ENCODE measurements at places on chromosomes 2 and 18.

DNA sequence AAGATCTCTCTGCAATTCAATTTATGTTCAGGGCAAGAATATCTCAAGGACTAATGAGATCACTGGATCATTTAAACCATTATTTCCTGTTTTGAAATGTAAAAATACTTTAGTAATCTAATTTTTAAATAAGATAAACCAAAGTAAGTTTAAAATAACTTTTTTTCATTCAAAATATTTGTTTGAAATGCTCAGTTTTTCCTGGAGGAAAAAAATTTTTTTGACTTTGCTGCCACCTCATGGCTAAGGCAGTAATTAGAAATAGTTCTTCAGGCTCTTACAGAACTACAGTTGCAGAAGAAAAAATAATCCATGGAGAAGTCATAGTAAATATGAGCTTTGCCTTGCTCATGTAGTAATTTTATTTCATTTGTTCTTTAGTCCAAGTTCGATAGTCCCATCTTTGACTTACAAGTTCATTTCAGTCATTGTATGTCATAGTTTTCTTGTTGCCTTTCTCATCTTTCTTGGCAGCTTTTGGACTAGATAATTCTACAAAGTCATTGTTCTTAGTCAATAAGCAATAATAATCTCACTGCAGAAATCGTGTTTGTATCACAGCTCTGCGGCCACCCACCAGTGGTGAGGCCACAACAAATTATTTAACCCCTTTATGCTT is 127.4 kb downstream of the DPP4 start:
- DNase-seq, result no peak

DNA sequence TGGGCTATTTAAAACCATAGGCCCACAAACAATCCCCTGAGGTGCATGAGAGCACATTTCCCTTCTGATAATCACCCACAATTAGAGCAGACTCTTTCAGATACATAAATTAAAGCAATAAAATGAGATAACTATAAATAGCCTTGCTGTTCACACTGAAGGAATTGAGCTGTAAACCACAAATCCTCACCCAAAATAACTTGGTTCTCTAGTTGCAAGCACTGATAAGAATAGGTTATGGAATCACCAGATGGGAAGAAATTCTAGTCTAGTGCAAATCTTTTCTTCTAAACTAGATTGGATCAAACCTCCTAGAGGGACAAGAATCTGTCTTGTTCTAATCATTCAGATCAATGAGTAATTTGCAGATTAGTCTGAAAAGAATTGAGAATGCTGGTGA is 64.6 kb downstream of the NAB1 start:
- peak; percentile 24 for DNase-seq

DNA sequence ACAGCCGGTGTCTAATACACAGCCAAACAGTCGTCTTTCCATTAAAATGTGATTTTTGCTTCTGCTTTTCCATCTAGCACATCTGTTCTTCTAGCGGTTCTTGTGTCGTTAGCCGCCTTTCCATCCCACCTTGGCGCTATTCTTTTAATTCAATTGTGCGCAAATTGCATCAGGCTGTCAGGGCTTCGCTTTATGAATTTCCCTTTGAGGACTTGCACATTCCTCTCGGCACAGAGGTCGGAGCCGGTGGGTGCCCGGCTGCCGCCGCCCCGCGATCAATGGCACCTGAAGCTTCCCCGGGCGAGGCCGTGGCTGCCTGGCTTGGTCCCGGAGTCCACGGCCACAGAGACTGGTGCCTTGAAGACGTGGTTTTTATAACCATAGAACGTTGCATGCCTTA is 33.9 kb upstream of the TSPYL6 start:
- no peak for DNase-seq

- DNase-seq, result no peak
These were observed 65.8 kb downstream of the SUMO1 start for GRCh38 chr2:202172439-202173211.

- DNase-seq, result no peak
These were observed 103.7 kb downstream of the LPIN1 start for GRCh38 chr2:11850082-11850481.

- no peak for DNase-seq
These were observed at the start of gene ANKRD44 for GRCh38 chr2:197310271-197310985. ANKRD44 (minus strand) TSS chr2:197310780; CDS start chr2:197310604, 176 bp downstream.

DNA sequence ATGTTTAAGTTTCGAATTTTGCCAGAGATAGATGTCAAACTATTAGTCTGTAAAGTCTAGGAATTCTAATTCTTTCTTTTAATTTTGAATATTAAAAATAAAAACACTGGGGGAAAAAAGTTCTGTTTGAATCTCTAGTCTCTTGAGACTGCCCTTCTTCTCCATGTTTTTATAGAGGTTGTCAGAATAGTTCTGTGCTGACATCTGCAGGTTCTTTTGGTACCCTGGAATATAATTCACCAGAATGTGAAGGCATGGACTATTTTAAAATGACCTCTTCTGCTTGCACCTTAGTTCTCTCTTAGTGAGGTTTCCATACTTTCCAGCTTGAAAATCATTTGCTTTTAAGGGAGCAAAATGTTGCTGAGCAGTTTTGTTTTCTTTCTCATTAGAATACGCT is 121.0 kb upstream of the MSTN start:
- no peak for DNase-seq

DNA sequence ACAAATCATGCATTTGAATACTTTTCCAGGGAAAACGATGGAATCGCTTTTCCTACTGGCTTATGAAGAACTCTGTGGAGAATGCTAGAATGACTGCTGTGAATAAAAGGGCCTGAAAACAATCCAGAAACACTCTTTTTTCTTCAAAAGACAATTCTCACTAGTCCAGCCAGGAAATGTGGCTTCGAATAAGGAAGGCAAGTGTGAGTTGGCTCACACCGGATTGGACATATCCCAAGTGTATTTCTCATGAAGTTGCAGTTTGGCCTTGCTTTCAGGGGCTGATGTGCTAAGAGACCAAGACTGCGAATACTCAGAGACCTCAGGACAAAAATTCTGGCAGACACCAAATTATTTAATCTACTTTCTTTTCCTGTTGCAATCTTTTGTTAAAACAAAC is 54.1 kb downstream of the FIGN start:
- DNase-seq, result no peak

DNA sequence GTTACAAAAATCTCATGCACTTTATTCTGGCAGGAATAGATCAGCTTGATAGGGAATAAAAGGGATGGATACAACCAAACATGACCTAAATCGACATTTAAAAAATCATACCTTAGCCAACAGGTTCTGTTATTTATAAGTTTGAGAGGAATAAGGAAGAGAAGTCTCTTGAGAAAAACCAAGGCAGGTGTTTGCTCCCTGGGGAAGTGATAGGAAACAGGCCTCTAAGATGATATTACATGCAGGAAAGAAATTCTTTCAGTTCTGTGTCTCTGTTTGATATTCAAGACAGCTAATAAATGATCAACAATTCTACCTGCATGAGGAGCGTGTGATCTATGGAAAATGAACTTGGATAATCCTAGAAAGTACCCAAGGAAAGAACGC is 184.8 kb upstream of the ZEB2 start:
- DNase-seq, result no peak

DNA sequence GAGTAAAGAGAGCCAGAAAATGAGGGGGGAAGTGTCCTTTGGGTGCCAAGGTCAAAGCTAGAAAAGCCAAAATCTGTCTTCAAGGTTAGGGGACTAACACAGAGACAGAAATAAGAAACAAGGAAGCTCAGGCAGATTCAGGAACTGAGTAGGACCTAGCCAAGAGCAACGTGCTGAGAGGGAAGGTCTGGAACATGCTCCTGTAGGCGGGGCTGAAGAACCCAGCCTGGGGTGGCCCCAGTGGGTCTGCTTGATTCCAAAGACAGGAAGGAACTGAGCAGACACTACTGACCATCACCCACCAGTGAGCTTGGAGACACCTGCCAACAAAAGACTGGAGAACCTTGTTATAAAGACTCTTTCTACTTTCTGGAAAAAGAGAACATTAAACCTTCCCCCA is 105.1 kb downstream of the SP3 start:
- no peak for DNase-seq

GRCh38 chr2:85308896-85309555 is 18.8 kb downstream of the TGOLN2 start:
- no peak for DNase-seq

- DNase-seq, result no peak
These were observed 172.1 kb downstream of the MREG start for GRCh38 chr2:215841175-215841816.

DNA sequence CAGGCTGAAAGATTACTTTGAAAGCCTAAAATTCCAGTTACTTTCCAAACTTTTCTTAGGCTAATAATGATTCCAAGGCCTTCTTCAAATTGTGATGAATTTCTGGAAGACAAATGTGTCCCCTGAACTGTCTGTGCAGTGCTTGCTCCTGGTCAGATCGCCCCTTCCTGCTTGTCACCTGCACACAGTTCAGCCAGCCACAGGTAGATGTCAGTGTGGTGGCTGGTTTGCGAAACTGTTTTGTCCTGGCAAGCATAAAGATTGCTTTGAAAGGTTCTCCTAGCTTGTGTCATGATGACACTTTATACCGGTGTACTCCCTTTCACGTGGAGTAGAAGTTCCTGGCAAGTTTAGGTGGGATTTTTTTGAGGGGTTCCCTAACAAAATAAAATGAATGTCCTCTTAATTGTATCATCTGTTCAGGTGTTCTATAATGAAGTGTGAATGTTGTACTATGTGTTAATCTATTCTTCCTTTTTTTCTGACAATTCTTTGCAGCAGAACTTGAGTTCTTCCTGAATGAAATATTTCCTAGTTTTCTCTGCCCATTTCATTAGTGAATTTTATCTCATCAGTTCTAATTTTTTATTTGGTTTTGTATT is 298.8 kb downstream of the ZNF407 start:
- DNase-seq, result no peak

DNA sequence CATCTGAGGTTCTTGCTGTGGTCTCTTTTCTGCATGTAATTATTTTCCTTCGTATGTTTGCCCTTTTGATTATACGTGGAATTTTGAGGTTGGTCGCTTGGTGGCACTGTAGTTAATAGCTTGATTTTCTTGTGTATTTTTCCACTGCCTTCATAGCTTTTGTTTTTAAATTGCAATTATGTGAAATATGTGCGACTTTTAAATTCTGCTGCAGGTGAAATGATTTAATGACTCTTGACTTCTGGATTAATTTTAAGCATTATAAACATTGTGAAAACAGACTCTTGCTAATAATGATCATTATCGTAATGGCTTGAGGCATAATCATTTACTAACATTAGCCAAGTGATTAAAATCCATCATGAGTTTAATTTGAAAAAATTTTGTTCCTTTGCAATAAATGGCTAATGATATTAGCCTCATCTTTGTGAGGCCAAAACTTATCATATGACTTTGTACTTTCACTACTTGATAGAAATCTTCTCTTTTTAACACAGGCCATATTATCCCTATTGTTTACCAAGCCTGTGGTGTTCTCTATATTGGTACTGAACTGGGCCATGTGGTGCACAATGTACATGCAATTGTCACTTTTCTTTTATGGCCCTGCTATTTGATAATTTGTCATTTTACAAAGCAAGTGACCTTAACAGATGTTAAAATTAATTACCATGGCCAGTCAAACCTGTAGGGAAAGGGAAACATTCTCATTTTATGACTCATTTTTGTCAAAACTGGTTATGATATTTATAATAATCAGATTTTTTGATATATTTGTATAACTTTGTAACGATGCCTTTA is 62.8 kb upstream of the NEUROD1 start:
- no peak for DNase-seq

DNA sequence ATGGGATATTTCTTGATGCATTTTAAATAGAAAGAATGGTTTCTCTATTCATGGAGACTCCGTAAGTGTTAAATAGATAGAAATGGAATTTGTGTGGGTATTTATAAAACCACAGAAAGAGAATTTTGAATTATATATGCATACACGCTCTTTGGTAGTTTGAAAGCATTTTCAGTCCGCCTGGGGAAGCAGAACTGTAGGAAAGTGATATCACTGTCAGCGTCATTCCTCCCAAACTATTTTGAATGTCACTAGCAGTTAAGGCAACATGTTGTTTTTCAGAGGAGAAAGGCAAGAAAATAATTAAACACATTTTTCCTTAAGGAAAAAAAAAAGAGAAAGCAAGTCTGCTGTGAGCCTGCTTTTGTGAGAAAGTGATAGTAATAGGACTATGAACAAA is 8.7 kb upstream of the ERMN start:
- DNase-seq, result no peak

- no peak for DNase-seq
These were observed 54.3 kb upstream of the BZW1 start for GRCh38 chr2:200757399-200757798.

- DNase-seq, result no peak
These were observed 122.7 kb downstream of the VIT start for GRCh38 chr2:36819095-36819711.

- DNase-seq, result no peak
These were observed 12.0 kb downstream of the SLC30A3 start for GRCh38 chr2:27250652-27251379.

GRCh38 chr18:66990909-66991308 is 387.0 kb upstream of the CDH19 start:
- DNase-seq, result no peak

DNA sequence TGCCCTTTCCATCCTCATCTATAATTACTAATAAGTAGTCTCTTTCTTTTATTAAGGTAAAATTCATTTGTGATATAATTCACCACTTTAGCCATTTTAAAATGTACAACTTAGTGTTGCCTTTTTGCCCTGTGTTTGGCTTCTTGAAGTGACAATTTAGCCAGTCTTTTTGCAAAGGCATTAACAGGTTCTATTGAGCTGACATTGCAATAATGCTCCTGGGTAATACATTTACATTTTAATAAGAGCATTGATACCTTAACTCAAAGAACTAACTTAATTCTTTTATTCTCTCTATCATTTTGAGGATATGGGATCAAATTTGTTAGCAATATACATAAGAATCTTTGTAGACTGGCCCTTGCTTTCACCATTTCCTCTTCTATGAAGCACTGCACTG is 242.3 kb downstream of the LRRTM1 start:
- no peak for DNase-seq

DNA sequence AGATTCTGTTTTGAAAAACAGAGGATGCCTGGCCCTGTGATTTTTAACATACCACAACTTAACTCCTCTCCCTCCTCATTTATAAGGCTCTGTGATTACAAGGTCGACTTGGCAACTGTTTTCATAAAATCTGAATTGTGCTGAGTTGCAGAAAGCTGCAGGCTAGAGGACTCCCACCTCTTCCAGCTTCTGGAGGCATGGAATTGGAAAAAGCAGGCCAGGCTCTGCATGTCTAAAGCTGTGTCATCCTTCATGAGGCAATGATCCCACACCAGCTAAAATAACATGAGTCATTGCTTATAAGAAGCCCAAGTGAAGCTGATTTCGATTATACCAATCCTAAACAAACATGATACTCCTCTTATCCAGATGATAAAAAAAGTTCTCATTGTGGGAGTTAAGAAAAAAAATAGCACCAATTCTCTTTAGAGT is 11.7 kb downstream of the ARHGAP28 start:
- peak; percentile 91 for DNase-seq

DNA sequence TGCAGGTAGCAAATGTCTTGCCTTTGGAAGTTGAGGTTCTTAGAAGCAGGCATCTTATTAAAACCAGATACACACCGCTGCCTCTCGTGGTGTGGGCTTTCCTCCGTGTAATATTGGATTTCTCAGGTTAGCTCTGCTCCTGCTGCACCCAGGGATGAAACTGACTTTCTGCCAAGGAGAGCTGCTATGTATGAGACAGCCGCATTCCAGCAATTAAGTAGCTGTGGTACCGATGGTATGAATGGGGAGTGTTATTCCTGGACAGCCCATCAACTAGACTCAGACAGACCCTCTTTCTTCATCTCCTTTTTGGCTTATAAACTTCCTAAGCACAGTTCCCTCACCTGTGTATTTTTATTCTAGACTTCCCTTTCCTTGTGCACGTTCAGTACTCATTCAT is 6.8 kb upstream of the EHD3 start:
- DNase-seq, result no peak

GRCh38 chr2:151979694-151980093 is 119.2 kb downstream of the CACNB4 start:
- DNase-seq, result no peak
